Stimulated activated CD4-positive, alpha-beta T cell treated with anti-CD3 and anti-CD28 coated beads, Interleukin-2, amount 100 ng/mL, for 48 hours (primary cell): ENCODE measurements at places on chromosomes 6 and 20.

- no peak for DNase-seq
Measured at GRCh38 chr20:50758469-50758868, 27.1 kb downstream of the PARD6B start.

GRCh38 chr6:89081129-89081422 lies 525 bp downstream of the PNRC1 start:
- DNase-seq, result no peak

DNA sequence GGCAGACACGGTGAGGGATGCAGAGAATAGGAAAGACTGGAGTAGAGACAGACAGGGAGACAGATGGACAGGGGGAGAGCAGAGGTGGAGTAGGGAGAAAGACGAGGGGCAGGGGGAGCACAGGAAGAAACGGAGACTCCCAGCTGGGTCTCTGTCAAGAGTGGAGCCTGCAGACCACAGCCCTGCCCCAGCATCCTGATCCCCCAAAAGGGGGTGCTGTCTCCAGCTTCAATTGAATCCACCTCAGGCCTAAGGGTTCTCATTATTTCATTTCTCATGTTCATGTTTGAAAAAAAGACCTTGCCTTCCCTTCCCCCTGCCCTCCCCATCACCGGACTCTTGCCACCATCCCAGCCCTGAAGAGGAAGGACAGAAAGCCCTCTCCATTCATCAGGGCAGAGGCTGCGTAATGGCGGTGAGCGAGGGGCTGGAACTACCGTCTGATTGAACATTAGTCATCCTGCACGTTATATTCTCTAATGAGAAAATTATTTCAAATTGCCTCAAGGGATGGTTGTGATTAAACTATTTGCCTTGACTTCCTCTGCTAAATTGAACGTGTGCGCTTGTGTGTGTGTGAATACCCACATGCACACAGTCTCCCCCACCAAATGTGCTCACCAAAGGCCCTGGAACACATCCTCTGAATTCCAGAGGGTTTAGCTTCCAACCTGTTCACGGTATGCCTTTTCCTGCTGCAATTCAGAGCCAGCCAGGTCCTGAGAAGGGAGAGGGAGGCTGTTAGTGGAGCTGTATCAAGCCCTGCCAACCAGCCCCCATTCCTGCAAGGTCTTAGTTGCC lies 98.3 kb downstream of the CDC5L start:
- no peak for DNase-seq

DNA sequence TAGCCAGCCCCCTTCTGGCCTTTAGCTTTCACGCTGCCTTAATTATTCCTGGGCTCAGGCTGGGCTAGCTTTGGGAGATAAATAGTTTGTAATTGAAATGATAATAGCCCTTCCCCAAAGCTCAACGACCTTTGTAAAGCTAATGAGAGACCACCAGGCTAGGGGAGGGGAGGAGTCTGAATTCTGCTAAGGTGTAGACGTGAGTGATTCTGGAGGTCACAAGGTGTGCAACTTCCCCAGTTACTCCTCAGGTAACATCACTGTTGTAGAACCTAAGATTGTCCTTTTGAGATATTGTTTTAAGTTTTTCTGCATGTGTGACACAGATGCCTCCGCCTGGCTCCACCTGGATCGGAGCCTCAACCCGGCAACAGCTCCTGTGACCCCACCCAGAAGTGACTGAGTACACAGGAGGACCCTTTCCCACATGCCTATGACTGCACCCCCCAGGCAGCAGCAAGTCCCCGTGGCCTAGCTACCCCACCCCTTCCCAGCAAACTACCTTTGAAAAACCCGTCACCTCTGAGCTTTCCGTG lies 5.8 kb upstream of the GPR31 start:
- DNase-seq, result no peak

DNA sequence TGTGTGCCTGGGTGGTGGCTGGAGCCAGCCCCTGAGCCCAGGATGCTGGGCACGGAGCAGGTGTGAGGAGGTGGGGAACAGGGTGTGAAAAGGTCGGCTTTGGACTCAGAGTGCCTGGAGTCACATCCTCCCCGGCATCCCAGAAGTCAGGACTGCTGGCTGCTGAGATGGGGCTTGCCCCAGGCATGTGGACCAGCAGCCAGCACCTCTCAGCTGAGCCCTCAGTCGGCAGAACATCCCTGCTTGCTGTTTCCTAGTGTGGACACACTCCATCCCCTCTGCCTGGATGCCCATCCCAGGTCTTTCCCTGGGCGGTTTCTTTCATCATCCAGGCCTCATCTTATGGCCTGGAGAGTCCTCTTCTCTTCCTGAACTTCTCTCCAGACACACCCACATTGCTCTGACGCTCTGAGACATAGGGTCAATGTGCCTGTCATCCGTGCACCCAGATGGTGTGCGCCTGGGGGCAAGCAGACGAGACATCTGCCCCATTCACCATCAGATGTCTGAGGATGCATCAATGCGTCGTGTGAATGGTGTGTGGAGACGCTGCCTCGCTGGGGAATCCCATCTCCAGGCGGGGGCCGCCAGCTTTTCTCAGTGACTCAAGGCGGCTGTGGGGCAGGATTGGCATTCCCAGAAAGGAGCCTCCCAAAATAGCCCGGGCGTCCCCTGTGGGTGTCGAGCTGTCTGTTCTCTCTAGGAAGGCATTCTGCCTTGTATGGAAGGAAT lies 104.2 kb downstream of the SYCP2 start:
- DNase-seq, result no peak

DNA sequence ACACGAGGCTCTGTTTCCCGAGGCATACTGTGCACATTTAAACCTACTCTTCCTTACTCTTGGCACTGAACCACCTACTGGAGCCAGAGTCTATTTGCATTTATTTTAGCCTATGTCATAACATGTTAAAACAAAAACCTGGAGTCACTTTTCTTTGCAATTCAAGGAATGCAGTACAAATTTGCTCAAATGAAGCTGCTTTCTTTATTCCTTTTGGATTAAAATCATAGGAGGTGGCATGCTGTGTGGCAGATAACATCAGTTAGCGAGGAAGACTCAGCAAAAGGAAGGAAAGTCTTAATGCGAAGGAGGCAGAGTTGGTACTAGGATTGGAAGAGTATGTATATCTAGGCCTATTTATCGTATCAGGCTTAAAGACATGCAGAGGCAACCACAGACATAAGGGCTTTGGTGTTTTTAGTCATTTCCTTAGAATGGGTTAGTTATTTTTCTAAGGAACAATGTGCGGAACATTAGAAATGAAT lies 92.9 kb downstream of the SAMD3 start:
- no peak for DNase-seq

DNA sequence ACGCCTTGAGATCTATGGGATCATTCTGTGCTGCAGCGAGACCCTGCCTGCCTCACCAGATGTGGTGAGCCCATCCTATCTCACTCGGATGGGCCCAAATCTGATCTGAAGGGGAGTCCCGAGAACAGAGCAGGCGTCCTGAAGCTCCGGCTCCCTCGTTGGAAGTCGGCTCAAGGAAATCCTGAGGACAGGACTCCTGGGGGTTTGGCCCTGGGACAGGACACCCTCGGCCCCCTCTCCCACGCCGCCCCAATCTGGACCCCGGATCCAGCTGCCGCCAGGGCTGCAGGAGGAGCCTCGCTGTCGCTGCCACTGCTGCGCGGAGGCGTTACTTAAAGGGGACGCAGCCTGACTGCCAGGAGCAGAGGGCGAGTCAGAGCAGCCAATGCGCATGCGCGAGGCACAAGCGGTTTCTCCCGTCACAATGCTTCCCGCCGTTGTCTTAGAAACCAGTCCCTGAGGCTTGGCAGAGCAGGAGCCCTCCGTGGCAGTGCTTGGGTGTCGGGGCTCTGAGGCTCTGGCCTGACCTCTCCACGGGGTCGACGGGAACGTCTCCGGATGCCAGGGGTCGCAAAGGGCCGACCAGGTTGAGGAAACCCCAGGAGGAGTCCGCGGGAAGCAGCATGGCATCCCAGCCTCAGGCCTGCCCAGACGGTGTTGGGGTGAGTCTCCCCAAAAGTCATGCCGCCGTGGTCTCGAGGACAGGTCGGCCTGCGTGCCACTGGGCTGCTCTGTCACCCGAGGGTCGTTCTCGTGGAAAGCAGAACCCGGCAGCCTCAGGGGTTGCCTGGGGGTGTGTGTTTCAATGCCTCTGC lies 1567.8 kb upstream of the DEFB115 start:
- no peak for DNase-seq

DNA sequence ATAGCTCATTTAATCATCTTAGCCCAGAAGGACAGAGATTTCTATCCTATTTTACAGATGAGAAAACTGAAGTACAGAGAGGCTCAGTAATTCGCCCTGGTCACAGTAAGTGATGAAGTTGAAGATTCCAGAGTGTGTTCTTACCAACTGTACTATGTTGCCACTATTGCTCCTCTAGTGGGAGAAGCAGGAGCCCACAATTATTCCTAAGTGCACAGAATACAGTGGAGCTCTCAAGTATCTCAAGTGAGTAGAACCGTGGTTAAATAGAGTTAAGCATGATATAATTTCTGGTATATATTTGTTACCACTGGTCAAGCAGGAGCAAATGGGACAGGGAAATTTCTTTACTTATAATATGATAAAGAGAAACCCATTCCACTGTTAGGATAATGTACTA lies 22.1 kb downstream of the REPS1 start:
- DNase-seq, result no peak

DNA sequence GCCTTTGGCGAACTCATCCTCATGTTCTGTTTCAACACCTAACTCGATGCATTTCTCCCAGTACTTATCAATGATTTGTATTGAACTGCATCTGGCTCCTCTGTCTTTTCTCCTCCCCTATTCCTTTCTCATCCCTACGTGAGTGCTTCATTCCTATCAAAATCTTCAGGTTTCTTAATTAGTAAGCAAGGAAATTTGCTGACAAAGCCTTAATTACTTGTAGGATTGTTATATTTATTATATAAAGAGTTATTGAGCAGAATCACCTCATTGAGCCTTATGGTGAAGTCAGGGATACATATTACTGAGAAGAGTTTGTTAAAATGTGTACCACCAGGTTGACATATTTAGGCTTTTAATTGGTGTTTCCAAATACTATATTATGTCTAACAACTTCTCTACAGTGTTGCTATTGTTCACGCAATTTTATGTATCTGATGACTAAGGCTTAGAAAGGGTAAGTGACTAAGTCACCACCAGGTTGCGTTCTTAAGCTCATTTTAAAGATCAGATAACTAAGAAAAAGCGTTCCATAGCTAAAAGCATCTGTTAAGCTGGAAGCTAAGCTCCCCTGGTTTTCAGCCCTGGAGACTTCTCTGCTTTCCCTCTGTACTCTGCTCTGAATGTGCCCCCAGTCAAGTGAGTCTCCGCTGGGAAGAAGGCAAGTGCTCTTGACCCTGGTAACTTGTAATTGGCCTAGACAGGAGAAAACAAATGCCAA lies 18.9 kb downstream of the SCGN start:
- DNase-seq, result no peak

DNA sequence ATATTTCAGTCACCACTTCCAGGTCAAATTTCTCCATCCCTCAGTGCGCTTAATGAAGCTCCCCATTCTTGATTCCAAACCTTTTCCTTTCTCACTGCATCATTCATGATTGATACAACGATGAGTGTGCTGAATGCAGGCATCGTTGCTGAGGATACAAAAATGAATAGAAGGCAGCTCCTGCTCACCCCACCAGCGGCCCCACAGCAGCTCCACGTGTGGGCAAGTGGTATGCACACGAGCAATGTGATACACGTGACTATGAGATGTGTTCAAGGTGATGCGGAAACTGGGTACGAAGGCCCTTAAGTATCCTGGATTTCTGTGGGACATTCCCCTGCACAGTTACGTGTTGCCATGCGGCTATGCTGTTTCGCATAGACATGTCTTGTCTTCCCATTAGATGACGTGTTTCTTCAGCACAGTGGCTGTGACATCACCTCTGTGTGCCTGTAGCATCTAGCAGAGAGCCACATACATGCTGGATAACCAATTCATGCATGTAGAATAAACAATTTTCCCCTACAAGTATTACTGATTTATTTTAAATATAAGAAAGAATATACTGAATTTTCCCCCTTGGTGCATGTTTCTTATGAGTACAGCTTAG lies 260.5 kb upstream of the AGPAT4 start:
- DNase-seq, result no peak

DNA sequence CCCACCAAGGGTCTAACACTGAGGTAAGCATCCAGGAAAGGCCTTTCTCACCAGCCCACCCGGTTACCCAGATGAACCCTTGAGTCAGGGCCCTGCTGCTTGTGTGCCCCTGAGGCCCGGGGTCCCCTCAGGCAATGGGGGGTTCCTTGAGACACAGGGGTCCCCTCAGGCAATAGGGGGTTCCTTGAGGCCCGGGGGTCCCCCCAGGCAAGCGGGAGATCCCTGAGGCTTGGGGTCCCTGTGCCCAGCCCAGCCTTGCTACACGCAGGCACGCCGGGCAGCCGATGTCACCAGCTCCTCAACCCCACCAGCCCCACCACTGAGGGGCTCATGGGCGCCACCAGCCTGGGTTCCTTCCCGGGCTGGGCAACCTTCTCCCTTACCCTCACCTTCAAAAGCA lies 247.2 kb downstream of the TTLL2 start:
- DNase-seq, result no peak

GRCh38 chr6:107682721-107683120 lies 141.4 kb downstream of the SCML4 start:
- DNase-seq, result no peak

DNA sequence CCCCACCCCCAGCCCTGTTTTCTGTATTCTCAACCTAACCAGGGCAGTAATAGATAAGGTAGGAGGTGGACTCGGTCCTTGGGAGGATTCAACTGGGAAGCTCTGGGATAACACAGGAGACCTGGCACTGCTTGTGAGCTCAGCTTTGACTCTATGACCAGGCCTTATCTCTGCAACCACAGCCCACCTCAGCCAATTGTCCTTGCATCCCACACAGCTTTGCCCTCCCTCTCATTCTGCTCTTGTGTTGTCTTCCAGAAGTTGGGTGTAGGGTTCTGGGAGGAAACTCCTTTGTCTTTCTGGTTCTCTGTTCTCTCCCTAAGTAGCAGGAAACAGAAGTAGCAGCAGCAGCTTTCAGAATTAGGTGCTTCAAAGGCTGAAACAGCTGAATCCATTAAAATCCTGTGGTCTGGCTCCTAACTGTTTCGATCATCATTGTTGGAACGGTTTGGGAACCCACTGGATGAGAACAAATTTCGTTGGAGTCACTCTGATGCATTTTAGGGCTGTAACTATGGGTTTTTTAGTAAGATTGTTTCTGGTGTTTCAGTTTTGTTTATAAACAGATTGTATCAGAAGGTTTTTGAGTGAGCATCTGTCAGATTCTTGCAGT lies 32.4 kb upstream of the SNX9 start:
- DNase-seq, result no peak

GRCh38 chr6:11329726-11330412 lies 97.4 kb upstream of the NEDD9 start:
- no peak for DNase-seq
